ENCODE measurements at places on chromosomes 5 and 9. TPM values are rescaled to one million over a fixed set of nuclear protein-coding genes. Genes with fewer than 3 reads are reported as not detected.

DNA sequence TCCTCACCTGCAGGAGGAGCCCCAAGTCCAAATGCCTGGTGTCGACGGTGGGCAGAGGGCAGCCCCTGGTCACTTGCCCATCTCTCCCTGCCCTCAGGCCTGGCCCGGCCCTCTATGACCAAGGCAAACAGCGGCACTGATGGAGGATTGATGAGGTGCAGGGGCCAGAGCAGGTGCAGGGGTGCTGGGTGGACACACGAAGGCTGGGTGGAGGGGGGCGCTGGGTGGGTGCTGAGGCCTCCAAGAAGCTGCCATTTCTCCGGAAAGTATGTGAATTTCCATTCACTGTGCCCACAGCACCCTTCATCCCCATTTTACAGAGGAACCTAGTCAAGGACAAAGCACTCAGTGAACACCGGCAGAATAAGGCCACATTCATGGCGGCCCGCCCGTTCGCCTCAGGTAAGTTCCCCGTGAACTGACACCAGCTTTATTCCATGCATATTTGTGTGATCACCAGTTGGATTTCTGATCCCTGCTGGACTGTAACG, 143.8 kb upstream of the PPP1R26 start:
- DNase-seq = no peak

GRCh38 chr9:69173891-69174615, at the start of gene TJP2:
TJP2 (plus strand) TSS chr9:69174277; CDS start chr9:69174373, 96 bp downstream.
- DNase-seq = peak; percentile 93

DNA sequence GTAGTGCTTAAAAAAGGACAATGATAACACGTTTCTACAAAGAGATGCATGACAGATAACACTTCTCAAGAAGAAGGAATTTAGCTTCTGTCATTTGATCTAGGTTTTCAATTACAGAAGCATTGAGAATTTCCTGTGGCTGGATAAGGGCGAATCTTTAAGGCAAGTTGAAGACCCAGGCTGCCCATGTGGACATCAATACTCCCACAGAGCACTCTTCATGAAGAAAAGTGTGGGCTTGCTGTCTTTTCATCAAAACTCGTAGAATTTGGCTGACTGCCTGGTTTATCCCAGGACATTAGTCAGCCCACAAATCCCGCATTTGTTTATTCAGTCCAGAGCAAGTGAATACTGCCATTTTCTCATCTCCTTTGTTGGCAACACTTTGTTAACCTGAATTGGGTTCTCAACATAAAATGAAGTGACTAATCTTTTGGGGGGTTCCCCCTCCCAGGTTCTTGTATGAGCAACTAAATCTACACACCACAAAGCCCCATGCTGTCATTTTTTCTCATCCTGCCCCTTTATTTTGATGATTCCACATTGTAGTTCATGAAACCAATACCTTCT, 43.4 kb upstream of the CDKN2B start:
- no peak for DNase-seq

- no peak for DNase-seq
Observed at GRCh38 chr5:159543326-159543725, 213.0 kb upstream of the IL12B start.

DNA sequence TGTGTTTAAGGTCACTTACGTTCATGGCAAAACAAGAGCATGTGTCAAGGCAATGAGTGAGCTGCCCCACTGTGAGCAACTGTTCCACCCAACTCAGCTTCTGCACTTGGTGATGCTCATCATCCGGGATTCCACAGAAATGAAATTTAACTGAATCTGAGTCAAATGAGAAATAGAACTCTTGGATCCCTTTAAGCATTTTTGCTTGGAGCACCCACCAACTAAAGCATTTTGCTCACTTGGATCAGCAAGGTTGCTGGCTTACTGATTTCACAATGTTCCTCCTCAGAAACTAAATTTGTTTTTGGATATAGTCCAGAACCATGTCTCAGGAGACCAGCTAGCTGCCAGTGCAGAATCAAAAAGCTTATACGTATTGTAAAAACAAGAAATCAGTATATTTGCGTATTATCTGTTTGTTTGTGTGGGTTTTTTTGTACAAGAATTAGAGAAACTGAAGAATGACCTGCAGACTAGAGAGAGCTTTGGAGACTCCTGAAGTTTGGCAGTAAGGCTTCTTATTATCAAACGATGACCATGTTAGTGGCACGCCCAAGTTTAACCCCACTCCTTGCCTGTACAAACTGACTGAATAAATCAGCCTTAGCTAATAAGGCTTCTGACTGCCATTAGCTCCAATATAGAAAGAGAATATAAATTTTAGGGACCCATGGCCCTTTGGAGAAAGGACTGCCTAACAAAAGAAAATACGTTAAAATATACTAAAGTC, 153.8 kb upstream of the FST start:
- no peak for DNase-seq

DNA sequence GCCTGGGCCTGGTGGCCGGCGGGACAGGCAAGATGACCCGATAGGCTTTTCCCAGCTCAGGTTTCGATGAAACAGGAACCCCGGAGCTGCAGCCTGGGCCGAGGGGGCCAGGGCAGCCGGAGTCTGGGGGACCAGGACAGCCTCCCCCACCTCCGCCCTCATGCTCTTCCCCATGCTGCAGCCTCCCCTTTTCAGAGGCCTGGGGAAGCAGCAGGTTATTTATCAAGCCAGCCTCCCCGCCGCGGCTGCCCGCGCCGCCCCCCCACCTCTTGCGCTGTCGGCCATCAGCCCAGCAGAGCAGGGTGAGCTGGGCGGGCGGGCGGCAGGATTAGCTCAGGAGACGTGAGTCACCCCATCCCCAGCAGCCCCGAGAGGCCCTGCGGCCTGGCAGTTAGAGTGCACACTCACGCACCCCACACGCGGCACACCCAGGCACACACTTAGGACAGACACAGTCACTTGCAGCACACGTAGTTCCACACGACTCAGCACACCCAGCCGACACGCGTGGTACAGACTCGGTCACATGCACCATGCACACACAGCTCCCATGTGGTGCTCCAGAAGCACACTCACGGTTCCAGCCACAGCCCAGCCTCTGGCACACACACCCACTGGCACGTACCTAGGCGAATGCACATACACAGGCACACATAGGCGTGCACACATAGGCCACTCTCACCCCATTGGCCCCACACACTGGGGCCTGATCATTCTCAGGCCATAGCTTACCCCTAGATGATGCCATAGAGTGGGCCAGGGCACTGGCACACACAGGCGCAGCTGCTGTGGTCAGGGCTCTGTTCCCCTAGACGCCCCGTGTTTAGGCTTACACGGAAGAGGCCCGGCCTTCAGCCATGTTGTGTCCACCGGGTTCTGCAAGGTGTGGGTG, 13.0 kb downstream of the CXXC5 start:
- peak; percentile 97 for DNase-seq

- DNase-seq = no peak
Observed at GRCh38 chr5:113108485-113108884, 131.9 kb downstream of the DCP2 start.

DNA sequence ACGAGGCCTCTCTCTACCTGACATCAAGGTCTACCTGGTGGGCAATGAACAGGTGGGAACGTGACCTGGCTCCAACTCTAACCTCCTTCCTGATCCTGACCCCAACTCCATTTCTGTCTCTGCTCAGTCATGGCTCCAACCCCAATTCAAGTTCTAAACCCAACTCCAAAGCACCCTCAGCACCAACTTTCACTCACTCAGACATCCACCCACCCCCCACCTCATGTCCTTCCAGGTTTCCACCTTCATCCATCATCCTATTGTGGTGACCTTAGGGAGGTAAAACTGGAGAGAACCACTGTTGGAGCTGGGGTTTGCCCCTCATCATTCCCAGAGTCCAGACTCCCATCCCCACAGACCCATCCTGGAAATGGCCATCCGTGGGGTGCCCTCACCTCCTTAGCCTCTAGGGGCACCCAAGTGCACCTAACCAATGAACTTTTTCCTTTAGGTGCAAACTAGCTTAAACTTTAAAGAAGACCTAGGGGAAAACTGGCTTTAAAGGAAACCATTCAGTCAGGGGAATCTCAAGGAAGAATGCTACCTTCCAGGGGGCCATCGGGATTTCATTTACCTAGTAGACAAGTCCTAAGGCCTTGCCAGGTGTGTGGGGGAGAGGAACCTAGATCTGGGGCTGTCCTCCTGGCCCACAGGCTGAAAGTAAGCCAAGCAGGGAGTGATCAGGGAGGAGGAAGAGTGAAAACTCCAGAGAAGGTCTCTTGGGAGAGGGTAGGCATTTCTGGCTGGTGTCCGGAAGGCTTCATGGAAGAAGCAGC, 11.3 kb downstream of the RGS14 start:
- no peak for DNase-seq

GRCh38 chr5:89255845-89256463, 373.0 kb upstream of the MEF2C start:
- no peak for DNase-seq

- no peak for DNase-seq
Observed at GRCh38 chr5:133499895-133500294, 112.4 kb downstream of the FSTL4 start.

DNA sequence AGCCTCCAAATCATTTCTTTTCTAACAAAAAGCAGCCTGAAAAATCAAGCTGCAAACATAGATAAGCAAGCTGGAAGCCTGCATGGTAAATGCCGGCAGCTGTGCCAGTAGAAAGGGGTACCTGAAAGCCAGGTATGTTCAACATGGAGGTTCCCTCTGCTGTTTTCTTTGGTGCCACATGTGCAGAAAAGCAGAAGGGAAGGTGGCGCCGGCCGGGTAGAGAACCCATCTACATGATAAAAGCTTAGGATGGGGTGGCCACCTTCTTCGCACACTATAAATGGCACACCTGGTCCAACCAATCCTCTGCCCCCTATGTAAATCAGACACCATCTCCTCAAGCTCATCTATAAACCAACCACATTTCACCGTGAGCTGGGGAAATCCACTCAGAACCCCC, 268.9 kb upstream of the IRX2 start:
- DNase-seq = no peak

Gene PCDHGB1
- total RNA-seq = 2.6 TPM

Gene DAB2
- total RNA-seq = 133 TPM

Gene CDH9
- not detected for total RNA-seq

Gene PRLR
- 0.86 TPM for total RNA-seq

Gene MAST4
- total RNA-seq = 36.4 TPM

Gene TAF11L10
- not detected for total RNA-seq

Gene OMD
- 15.1 TPM for total RNA-seq

Gene CTNND2
- total RNA-seq = 1.6 TPM

All from posterior vena cava (tissue), 2 donors.